Fibroblast of skin of right quadriceps (primary cell): ENCODE measurements at places on chromosomes 2 and 18.
A peak's percentile ranks its signal among the peaks of the same experiment; 100 is the strongest.

DNA sequence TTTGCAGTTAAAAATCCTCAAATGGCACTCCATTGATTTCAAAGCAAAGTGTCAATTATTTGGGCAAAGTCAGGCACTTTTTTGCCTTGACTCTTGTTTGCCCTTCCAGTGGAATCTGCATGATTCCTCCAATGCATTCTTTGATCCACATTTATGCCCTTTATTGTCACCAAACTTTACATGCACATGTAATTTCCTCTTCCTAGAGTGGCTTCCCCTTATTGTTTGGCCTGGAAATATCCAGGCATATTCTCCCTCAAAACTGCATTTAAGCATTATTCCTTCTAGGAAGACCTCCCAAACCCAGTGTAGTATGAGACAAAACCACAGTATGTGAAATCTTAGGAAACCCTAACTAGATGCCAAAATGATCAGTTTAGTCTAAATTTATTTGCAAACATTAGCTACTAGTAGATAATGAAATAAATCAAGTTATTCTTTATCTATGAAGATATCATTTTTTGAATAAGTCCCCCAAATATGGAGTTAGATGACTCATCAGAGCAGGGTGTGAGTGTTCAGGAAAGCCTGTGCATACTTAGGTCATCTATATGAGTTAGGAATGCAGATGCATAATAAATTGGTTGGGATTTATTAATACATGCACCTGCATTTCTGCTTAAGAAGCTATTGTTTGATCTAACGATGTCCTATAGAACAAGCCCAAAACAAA, 433.3 kb upstream of the TCF4 start:
- peak; percentile 15 for DNase-seq

GRCh38 chr18:3084206-3084605, 71.3 kb upstream of the LPIN2 start:
- DNase-seq: no peak

DNA sequence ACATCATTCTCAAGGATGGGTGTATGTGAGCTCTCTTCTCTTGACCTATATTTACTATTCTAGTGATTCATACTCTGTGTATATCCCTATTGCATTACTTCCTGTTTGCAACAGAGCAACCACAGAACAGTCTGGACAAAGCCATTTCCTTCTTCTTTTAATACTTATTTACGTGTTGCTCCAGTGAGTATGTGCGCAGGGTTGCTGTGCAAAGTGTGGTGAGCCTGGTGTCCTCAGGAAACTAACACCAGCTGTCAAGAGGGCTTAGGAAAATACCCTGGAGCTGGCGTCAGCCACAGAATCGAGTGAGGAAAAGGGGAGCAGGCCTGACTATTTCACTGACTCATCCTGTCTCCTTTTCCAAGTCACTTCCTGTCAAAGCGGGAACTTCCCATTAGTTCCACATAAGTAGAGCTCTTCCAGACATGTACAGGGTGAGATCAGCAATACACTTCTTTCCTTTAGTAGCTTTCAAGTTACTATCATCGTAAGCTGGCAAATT, 214.1 kb upstream of the COPS8 start:
- DNase-seq: peak; percentile 99

GRCh38 chr2:239610457-239611221, 209.8 kb upstream of the HDAC4 start:
- DNase-seq: no peak

GRCh38 chr2:230496891-230497290, 80.9 kb downstream of the SP100 start:
- DNase-seq: no peak

DNA sequence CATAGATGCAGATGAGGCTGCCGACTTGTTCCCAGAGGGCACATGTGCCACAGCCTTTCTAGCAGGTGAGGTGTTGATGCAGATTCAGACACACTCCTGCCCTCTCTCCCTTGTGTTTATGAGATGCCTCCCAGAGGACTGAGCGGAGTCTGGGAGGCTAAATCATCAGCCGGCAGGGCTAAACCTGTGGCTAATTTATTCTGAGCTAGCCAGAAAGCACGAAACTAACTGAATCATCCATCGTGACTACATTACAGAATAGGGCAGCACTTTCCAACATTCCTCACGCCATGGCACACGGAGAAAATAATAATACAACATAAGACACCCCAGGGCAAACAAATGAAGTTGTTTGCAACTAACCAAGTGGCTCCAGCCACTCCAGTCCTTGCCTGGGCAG, 101.7 kb upstream of the FZD7 start:
- peak; percentile 80 for DNase-seq

DNA sequence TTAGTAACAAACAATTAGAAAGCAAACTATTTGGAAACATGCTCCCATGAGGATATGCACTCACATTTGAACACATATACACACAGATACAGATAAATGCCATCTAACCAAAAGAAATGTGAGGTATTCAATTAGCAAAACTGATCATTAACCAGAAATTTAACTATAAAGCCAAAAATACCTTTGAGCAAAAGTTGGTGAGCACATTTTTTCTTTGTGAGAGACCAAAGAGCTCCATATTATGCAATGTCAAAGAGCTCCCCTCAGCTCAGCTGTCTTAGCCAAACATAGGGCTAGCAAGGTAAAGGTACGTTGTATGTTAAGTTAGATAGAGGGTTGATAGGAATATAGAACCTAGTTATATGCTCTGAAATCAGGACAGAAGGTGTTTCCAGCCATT, 43.8 kb downstream of the CYBRD1 start:
- DNase-seq: no peak

GRCh38 chr18:54184836-54185235, 39.6 kb downstream of the MBD2 start:
- DNase-seq: no peak

DNA sequence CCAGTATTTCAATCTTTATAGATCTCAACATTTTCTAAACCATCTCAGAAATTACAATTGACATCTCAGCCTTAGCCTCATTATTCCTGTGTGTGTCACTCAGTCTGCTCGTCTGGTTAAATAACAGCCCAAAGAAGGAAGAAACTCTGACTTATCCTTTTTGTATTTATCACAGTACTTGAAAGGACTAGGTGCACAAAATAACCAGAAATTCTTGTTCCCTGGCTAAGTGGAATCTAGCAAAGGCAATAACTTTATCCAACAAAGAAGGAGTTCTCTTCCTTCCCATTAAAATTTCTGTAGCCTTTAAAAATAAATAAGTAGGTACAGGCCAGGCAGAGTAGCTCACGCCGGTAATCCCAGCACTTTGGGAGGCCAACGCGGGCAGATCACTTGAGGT, 139.9 kb upstream of the PID1 start:
- no peak for DNase-seq

GRCh38 chr2:175904035-175904434, 98.0 kb downstream of the LNPK start:
- no peak for DNase-seq

GRCh38 chr18:75172299-75173124, 36.4 kb downstream of the PTGR3 start:
- DNase-seq: no peak

DNA sequence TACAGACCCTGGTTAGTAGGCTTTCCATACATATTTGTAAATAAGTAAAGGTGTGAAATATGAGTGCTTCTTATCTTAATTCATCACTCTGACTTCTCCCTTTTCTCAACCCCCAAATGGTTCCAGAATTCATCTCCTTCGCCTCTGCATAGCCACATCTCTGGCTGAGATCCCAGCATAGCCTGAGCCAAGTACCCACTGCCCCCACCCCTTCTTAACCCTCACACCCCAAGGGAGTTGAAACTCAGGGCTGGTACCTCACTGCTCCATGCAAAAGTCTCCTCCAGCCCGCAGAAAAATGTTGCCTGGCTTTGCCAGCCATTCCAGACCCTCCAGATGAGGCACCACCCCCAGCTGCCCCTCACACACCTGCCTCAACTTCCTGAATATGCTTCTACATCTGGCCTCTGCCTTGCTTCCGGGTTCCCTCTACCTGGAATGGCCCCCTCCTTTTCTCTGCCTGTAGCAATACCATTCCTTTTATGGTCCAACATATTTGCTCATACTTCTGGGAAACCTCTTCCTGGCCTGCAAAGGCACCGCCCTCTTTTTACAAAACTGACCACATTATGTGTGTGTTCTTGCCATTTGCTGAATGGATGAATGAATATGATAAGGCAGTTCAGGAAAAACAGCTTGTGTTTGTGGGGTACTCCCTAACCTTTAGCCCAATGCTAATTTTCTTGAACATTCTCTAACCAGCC, 112.8 kb downstream of the CELF4 start:
- peak; percentile 23 for DNase-seq

DNA sequence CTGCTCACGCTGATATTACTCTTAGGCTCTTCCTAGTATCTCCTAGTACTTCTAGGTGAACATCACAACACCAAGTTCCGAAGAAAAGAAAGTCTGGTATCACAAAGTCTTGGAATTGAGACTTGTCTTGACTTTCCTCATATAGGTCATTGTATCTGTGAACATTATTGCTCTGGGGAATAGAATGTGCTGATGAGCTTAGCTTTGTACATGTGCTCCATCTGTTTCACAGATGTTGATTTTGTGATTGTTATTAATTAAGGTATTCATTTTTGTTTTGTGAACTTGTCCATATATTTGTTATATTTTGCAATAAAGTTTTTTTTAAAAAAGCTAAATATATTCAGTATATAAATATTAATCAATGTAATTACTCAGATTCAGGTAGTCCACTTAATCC, 111.7 kb downstream of the BABAM2 start:
- no peak for DNase-seq

GRCh38 chr18:79612291-79613108, 67.1 kb upstream of the CTDP1 start:
- DNase-seq: no peak

DNA sequence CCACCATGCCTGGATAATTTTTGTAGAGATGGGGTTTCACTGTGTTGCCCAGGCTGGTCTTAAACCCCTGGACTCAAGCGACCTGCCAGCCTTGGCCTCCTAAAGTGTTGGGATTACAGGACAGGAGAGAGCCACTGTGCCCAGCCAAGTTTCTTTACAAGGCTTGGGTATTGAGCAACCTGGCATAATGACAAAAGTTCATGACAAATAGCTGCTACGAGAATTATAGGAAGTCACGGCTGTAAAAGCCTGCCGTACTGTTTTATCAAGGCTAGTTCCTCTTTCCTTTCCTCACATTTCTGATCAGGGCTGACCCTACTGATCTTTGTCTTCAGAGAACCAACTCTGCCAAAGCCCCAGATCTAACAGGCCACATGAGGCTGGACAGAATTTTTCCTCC, 490.4 kb upstream of the SPRED2 start:
- no peak for DNase-seq

DNA sequence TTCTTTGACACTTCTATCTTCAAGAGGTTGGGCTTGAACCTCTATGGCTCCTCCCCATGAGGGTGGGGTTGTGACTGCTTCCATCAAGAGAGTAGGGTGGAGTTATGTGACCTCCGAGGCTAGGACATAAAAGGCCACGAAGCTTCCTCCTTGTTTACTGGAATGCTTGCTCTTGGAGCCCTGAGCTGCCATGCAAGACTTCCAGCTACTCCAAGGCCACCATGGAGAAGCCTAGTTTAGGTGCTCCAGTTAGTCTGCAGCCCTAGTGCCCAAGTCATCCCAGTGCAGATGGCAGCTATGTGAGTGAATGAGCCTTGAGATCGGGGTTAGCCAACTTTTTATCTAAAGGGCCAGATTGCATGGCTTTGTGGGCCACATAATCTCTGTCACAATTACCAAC, 2.4 kb upstream of the MERTK start:
- DNase-seq: no peak

DNA sequence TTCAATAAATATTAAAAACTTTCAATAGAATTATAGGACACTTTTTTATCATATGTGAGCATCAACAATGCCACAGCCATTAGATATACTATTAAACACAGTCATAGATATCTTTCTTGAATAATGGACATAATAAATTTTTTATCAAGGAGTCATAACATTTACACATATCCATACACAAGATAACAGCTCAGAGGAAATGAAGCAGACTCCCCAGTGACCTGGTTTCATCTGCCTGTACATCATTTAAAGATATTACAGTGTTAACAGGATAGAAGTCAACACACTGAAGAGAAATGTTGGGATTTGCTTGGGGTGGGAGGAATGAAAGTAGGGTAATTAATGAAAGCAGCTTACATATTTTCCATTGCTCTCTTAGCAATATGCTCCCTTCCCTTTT, 5.1 kb downstream of the SCG2 start:
- peak; percentile 81 for DNase-seq

- DNase-seq: no peak
Observed at GRCh38 chr18:31042084-31042405, 497 bp downstream of the DSC3 start.

GRCh38 chr2:110675679-110676078, 2.2 kb downstream of the BUB1 start:
- no peak for DNase-seq

DNA sequence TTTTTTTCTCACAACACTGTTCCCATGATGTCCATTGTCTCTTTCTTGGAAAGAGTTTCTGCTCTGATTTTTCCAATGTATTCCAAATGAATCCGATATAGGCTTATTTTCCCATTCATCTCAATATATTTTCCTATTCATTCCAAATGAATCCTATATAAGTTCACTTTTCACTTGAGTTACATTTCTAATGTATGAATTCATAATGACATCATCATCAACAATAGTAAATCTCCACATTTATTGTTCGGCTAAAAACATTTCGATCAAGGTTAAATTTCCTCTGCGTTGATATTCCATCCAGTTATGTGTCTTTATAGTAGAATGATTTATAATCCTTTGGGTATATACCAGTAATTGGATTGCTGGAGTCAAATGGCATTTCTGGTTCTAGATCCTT, 76.7 kb upstream of the SLC8A1 start:
- no peak for DNase-seq

DNA sequence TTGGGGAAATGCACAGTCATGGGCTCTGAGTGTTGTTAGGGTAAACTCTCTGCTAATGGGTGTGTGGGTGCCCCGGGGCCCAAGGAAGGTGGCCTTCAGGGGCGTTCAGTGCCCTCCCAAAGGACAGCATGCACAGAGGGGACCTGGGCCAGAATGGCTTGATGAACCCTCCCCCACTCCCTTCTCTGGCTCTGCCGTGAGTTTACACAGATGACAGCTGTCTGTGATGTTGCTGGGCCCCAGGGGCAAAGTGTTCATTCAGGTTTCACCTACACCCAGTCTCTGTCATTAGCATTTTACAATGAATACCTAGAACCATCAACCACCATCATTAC, 3.2 kb downstream of the NPPC start:
- no peak for DNase-seq

DNA sequence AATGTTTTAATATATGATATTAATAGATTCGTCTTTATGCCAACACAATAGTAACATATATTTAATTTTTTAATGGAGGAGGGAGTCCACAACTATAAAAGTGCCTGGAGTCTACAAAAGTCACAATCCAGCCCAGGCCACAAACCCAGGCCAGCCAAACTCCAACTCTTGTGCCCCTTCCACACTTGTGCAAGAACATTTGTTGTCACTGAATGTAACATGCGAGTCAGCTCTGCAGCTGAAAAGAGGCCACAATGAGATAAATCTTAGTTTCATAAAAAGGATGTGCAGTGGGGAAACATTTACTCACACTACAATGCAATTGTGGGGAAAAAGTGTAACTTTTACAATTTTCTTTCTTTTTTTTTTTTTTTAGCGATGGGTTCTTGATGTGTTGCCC, 110.8 kb downstream of the MCFD2 start:
- peak; percentile 68 for DNase-seq

GRCh38 chr2:35415282-35415681, 940.3 kb upstream of the CRIM1 start:
- DNase-seq: no peak

GRCh38 chr2:47178341-47178740, 23.2 kb upstream of the STPG4 start:
- DNase-seq: no peak

GRCh38 chr2:64263315-64263714, 119.1 kb upstream of the PELI1 start:
- peak; percentile 85 for DNase-seq

- no peak for DNase-seq
Observed at GRCh38 chr2:98541489-98541888, 66.8 kb downstream of the COA5 start.
